Activated CD8-positive, alpha-beta T cell treated with anti-CD3 and anti-CD28 coated beads, Interleukin-2, amount 10 ng/mL, durations not matched to agents 7 days and 5 days (primary cell): ENCODE measurements at places on chromosomes 11 and 22.

DNA sequence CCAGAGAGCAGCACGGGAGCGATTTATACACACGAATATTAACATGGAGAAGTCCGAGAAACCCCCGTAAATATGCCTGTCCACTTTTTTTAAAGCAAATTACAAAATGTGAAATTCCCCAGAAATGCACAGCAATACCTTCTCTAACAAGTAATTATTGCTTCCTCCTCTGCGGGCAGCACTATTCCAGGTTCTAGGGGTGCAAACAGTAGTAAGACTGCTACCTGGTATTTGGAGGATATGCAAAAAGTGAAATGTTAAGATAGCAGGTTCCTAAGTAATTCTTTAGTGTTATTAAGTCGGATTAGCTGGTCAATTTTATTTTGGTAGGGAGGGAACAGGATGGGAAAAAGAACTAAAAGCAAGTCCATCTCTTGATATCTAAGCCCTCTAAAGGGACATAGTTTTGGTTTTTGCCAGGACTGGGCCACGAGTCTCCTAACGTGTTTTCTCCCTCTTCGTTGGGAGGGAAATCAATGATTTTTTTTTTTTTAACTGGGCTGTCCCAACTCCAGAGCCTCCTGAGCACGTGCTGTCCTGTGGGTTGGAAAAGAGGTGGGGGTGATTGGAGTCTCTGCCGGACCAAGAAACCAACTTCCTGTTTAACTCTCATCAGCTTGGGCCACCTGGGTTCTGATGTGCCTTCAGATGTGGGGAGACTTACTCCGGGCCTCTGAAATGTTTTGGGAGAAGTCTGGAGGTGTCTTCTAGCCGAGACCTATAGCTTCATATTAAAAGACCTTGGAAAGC is 1.7 kb upstream of the XBP1 start:
- no peak for DNase-seq

- peak; percentile 13 for DNase-seq
These were observed 23.3 kb upstream of the TMEM191C start for GRCh38 chr22:21443735-21444421.

DNA sequence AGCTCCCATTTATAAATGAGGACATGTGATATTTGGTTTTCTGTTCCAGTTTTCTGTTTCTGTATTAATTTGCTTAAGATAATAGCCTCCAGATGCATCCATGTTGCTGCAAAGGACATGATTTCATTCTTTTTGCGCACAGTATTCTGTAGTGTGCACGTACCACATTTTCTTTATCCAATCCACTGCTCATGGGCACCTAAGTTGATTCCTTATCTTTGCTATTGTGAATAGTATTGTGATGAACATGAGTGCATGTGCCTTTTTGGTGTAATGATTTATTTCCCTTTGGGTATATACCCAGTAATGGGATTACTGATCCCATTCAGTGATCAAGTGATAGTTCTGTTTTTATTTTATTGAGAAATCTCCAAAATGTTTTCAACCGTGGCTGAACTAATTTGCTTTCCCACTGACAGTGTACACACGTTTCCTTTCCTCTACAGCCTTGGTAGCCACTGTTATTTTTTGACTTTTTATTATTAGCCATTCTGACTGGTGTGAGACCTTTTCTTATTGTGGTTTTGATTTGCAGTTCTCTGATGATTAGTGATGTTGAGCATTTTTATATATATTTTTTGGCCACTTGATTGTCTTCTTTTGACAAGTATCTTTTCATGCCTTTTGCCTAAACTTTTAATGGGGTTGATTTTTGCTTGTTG is 226.0 kb upstream of the ANO3 start:
- DNase-seq, result no peak

DNA sequence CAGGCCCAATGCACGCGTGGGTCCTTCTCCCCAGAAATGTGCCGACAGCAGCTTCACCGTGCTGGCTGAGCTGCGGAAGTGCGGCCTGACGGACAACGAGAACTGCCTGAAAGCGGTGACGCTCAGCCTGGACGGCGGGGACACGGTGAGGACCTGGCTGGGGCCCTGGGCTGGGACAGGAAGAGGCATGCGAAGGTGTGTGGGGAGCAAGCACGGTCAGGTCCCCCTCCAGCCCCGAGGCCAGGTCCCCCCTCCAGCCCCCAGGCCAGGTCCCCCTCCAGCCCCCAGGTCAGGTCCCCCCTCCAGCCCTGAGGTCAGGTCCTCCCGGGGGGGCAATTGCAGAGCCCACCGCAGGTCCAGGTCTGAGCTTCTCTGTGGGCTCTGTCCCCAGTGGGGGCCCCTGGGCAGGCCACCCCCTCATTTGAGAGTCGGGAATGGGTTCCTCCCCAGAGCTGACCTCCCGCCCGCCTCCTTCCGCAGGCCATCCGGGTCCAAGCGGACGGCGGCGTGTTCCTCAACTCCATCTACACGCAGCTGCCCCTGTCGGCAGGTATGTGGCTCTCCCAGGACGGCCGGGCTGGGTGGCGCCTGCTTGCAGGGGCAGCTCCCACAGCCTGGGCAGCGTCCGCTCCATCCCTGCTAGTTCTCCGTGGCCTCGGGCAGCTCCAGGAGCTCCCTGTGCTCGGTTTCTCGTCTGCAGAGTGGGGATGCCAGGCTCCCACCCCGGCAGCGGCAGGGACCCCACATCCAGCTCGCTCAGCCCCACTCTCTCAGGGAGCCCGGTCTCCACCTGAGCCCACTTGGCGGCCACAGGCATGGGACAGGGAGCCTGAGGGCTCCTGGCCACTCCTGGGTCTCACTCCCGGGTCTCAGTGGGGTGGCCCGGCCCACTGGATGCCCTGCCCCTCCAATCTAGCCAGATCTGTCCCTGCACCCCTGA is 7.9 kb downstream of the MUC5B start:
- no peak for DNase-seq

GRCh38 chr11:56196705-56197104 is 20.3 kb downstream of the OR5J2 start:
- DNase-seq, result no peak
